ENCODE measurements at places on chromosomes 6 and 20. TPM values are rescaled to one million over a fixed set of nuclear protein-coding genes. Genes with fewer than 3 reads are reported as not detected.

The LY6G6D gene
- total RNA-seq: not detected

The SLC44A4 gene
- not detected for total RNA-seq

The LPA gene
- 0.07 TPM for total RNA-seq

The EFCAB8 gene
- total RNA-seq: not detected

The PRRT1 gene
- total RNA-seq: 0.41 TPM

The AIF1 gene
- not detected for total RNA-seq

The FERMT1 gene
- 13.4 TPM for total RNA-seq

The LINC00237 gene
- total RNA-seq: not detected

The BFSP1 gene
- 4.0 TPM for total RNA-seq

The CD24 gene
- total RNA-seq: 299 TPM

The PROKR2 gene
- not detected for total RNA-seq

The FABP7 gene
- total RNA-seq: not detected

The TCP1 gene
- total RNA-seq: 227 TPM

The TP53TG5 gene
- total RNA-seq: not detected

The CST5 gene
- total RNA-seq: not detected

The CCN6 gene
- total RNA-seq: not detected

The L3MBTL1 gene
- 1.1 TPM for total RNA-seq

The MLIP gene
- total RNA-seq: not detected

The RCAN2 gene
- total RNA-seq: not detected

The RNF144B gene
- total RNA-seq: 0.31 TPM
